ENCODE measurements at places on chromosomes 12 and 14.

- DNase-seq = no peak
Observed at GRCh38 chr14:105486974-105487448, 325 bp downstream of the CRIP1 start.

DNA sequence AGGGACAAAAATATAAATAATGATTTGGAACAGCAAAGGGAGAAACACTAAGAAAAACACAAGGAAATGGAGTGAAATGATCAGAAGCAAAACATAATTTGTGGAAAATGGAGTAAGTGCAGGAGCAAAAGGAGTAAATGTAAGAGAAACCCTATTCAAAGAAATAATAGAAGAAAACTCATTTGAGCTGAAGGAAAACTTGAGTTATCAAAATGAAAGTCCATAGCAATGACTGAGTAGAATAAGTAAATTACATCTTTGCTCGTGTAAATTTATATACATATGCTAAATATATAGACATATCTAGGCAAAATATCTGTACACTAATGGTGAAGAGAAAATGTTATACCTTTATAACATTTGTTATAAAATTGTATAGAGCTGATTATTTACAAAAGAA, 194.0 kb downstream of the FOXA1 start:
- no peak for DNase-seq

DNA sequence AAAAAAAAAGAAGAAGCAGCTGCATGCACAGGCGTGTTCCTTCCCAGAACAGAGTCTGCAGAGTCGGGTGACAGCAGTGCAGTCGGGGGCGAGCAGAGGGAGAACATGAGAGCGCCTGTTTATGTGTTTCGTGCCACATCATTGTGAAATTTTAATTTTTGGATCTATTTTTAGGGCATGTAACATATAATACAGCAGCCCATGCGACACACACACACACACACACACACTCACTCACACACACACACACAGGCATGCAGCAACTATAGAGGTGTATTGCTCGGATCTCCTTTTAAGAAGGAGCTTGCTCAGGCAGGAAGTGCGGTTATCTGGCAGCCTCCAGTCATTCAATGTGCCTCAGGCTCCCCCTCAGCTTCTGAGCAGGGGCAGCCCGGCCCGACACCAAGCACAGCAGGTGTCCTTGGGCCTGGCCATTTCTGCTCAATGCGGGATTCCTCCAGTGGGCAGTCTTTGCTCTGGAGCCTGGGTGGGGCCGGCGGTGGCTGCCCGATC, 71.8 kb downstream of the ZNF664 start:
- no peak for DNase-seq

DNA sequence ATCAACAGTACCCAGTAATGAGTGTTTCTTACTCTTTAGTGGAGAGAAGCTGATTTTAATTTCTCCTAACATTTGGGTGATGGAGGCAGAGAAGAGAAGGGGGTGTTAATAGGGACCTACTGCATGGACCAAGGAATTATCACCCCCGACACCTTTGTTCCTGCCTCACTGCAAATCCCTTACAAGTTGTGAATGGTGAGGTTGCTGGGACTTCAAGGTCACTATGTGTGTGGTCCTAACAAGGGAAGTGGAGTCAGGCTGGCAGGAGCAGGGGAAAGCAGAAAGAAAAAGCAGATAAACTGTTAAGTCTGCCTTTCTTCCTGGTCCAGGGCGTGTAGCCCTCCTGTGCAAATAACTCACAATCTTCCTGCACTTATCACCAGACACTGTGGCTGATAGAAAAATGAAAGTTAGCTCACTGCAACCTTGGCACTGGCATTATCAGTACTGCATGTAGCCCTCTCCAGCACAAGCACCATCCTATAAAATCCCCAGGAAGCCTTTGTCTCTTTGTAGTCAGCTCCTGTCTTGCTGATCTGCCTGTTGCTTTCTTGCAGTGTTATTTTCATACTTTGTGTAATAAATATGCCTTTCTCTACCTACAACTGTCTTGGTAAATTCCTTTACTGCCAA, 112.3 kb upstream of the DNM1L start:
- DNase-seq = no peak

DNA sequence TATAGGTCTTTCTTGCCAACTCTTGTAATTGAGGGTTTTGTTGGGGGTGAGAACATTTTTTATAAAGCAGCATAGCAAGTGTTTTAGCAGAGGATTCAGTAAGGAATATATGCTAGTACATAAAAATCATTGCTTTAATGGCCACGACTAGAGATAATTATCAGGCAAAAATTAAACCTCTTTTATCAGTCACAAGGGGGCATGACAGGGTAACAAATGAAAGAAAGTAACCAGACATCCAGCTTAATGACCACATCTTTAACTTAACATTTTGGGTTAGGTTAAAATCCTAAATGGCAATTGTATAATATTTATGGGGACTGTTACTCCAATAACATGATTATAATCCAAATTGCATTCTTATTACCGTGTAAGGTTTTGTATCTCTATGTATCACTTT, 119.6 kb downstream of the LRRIQ1 start:
- peak; percentile 16 for DNase-seq

GRCh38 chr12:128286970-128287369, 20.0 kb downstream of the TMEM132C start:
- DNase-seq = no peak

- DNase-seq = peak; percentile 34
Observed at GRCh38 chr12:3753544-3754284, 805 bp upstream of the CRACR2A start.

DNA sequence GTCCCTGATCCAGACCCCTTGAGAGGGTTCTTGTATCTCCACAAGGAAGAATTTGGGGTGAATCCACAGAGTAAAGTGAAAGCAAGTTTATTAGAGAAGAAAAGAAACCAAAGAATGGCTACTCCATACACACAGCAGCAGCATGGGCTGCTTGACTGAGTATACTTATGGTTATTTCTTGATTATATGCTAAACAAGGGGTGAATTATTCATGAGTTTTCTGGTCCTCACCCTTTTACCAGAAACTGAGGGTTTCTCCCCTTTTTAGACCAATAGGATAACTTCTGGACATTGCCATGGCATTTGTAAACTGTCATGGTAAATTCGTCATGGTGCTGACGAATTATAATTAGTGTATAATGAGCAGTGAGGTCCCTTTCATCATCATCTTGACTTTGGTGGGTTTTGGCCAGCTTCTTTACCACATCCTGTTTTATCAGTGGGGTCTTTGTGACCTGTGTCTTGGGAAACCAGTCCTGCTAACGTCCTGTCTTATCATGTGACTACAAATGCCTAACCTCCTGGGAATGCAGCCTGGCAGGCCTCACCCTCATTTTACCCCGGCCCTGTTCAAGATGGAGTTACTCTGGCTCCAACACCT, 121.9 kb downstream of the SPTSSA start:
- no peak for DNase-seq

DNA sequence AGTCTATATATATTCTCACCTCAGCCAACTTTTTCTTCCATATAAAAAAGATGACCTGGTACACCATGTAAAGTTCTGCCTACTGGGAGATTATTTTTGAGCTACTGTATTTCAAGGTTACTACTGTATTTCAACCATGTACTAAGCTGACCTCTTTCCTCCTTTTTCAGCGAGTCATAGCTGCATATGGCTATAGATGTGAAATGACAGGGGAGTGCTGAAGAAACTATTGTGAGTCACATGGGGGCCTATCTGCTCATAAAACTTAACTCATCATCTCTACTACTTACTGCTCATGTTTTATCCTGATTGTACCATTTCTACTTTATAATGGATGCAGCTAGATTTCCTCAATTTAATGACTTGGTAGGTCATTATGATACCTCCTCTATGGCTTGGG, 571.4 kb upstream of the ATP2B1 start:
- DNase-seq = no peak
